ENCODE measurements at places on chromosomes 5 and 9.

DNA sequence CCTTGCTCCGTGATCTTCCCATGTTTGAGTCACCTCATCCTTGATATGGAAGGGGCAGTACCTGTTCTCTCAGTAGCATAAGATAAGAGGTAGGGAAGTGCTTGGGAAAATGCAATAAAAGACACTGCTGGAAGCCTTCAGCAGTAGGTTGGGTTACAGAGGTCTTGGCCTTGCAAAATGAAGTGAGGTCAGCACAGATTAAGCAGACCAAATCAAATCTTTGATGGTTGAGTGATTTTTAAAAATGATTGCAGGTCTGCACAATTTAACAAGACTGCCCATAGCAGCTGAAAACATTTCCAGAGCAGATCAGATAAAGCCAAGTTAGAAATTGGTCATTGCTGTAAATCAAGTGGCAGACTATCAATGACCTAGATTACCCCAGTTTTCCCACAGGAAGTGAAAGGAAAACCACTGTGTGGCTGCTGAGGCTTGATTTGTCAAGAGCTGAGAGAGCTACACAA, 32.9 kb downstream of the PALM2AKAP2 start:
- no peak for DNase-seq

- no peak for DNase-seq
Observed at GRCh38 chr9:13607481-13608441, 328.3 kb upstream of the MPDZ start.

DNA sequence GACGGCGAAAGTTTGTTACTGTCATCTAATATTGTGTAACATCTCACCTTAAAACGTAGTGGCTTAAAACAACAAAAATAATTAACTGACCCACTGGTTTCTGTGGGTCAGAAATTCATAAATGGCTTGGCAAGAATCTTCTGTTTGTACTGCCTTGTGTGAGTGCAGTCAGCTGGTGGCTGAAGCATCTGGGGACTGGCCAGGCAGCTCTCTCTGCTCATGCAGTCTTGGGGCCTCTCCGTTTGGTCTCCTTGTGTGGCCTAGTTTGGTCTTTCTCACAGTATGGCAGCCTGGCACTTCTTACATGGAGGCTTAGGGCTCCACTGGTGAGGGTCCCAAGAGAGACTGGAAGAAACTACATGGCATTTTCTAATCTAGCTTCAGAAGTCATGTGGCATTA, 49.0 kb upstream of the CTXN3 start:
- no peak for DNase-seq

DNA sequence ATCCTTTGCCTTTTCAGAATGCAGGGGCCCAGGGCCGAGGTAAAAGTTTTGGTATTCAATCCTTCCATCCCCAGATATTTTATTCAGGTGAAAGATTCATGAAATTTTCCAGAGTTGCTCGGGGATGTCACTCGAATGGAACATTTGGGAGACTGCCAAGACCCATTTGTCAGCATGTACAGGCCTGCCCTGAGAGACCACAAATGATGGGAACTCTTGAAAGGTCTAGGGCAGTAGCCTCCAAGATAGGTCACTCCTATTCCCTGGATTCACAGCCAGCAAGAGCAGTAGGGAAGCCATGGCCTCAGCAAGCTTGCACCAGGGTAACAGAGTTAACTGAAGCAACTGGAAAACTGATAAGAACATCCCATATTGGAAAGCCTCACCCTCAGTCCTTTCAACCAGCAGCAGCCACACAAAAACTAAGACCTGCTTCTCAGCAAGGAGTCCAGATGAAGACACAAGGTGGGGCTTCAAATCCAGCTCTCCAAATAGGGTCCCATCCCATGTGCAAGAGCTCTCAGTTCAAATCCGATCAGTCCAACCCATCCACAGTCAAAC, 12.5 kb downstream of the CARD6 start:
- no peak for DNase-seq

DNA sequence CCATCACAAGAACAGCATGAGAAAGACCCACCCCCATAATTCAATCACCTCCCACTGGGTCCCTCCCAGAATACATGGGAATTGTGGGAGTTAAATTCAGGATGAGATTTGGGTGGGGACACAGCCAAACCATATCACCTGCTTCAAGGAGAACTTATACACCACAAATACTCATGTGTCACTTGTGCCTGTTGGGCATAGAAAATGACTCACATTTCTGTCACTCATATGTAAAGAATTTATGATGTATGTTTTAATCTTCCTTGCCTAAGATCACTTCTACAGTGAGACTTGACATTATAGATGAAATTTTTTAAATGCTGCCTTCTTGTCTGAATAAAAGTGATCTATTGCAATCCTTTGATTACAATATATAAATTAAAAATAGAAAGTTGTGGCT, 23.0 kb upstream of the PRDM6 start:
- no peak for DNase-seq

GRCh38 chr5:93055561-93055960, 525.5 kb downstream of the NR2F1-AS1 start:
- no peak for DNase-seq

GRCh38 chr9:136296434-136297015, 7.4 kb downstream of the CCDC187 start:
- no peak for DNase-seq

DNA sequence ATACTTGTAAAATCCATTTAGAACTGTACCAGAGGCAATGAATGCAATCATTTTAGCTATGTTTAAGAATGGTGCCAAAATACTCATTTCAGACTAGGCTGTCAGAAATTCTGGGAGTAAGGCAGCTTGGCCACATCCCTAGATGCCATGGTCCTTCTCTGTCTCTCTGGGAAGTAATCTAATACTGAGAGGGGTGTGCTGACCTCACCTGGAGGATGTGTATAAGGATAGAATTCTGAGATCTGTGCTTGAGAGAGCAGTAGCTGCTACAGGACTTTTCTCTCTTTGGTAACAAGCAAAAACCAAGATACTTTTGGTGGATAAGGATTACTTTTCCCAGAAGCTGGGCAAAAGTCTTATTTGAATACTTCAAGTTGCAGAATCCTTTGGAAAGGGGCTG, 68.1 kb upstream of the MRPS30 start:
- DNase-seq: no peak

GRCh38 chr5:143195491-143195890, 208.0 kb downstream of the NR3C1 start:
- no peak for DNase-seq

GRCh38 chr9:114027863-114028465, 50.1 kb downstream of the AMBP start:
- DNase-seq: no peak

- no peak for DNase-seq
Observed at GRCh38 chr5:74394528-74394915, 246.0 kb downstream of the ENC1 start.

GRCh38 chr9:137432687-137433348, 8.3 kb downstream of the ENTPD8 start:
- no peak for DNase-seq

- no peak for DNase-seq
Observed at GRCh38 chr9:129777769-129778130, 24.9 kb upstream of the PTGES start.

DNA sequence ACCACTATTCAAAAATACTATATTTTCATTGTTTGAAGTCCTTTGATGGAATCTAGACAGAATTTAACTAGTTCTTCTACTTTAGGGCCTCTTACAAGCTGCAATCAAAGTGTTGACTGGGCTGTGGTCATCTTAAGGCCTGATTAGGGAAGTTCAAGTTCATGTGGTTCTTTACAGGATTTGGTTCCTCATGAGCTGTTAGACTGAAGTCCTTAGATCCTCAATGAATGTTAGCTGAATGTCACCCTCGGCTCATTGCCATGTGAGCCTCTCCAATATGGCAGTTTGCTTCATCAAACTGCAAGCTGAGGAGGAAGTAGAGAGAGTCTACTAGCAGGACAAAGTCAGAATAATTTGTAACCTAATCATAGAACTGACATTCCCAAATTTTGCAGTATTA, 135.1 kb downstream of the CSNK1G3 start:
- DNase-seq: no peak

DNA sequence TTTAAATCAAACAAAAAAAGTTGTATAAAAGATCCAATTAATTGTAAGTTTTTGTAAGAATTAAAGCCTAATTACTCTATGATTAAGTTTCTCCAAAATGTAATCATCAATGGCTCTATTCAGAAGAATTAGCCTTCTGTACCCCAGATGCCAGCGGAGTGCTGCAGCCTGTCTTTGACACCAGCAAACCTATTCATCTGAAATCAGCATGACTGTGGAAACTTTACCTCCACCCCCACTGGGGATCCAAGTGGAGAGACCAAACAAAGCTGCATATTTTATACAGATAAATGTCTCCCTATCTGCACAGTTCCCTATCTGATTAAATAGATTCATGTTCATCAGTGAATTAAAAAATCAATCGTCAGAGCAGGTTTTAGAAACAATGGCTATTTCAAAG, 426.8 kb downstream of the KIAA0825 start:
- no peak for DNase-seq

All from stimulated activated CD8-positive, alpha-beta memory T cell treated with anti-CD3 and anti-CD28 coated beads, Interleukin-12 subunit alpha, Interleukin-12 subunit beta, amount 100 ng/mL, for 1 hour (primary cell).